ENCODE measurements at places on chromosomes 6 and 20.
A peak's percentile ranks its signal among the peaks of the same experiment; 100 is the strongest.

DNA sequence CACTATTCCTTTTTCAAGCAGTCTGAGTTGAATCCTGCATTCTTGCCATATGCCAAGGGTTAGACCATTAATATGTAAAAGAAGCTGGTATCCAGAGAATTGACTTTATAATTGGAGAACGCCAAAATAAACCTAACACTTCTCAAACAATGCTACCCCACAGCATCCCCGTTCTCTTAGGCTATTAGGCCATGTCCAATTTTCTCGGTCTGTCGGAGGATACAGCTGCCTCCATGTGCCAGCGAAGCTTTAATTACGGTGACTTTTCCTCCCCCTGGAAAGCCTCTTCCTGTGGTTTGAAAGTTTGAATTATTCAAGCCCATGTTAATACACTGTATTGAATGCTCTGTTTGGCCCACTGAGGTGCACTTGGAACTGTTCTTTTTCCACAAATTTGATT lies 60.5 kb downstream of the HS3ST5 start:
- DNase-seq: no peak

DNA sequence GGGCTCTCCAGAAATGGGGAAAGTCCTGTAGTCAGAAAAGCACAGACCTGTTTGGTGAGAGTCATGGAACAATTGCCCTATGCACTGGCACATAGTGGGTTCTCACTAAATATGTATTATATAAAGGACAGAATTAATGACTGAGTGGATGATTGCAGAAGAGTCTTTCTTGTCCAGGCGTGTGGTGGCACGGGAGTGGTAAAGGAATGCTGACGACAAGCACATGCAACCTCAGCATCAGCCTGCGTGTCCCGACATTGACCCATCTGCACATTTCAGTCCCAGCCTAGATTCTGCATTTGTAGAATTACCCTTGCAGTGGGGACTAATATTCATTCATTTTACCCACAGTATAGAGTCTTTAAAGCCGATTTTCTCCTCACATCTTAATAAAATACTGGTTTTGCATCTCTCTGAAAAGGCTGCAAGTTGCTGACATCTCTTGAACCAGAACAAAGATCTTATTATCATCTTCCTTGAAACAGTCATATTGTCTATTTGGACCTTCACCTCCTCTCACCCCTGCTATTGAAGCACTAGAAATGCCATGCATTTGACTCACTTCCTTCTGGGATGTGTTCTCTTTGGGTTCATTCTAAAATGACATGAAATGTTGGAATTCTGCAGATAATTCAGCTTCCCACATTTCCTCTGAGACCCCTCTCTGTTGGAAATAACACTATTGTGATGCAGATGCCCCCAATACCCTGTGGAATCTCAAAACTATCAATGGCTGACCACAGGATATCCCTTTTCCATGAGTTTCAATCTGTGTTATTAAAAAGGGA lies 883.6 kb upstream of the FLRT3 start:
- no peak for DNase-seq

GRCh38 chr6:13261464-13261994 lies 66.8 kb downstream of the TBC1D7 start:
- no peak for DNase-seq

GRCh38 chr6:106519460-106520394 lies 109.6 kb downstream of the RTN4IP1 start:
- DNase-seq: peak; percentile 14

- no peak for DNase-seq
Measured at GRCh38 chr6:22208026-22208425, 88.8 kb downstream of the PRL start.
